ENCODE measurements at places on chromosomes 11 and 22. TPM values are rescaled to one million over a fixed set of nuclear protein-coding genes. Genes with fewer than 3 reads are reported as not detected.
A peak's percentile ranks its signal among the peaks of the same experiment; 100 is the strongest.

DNA sequence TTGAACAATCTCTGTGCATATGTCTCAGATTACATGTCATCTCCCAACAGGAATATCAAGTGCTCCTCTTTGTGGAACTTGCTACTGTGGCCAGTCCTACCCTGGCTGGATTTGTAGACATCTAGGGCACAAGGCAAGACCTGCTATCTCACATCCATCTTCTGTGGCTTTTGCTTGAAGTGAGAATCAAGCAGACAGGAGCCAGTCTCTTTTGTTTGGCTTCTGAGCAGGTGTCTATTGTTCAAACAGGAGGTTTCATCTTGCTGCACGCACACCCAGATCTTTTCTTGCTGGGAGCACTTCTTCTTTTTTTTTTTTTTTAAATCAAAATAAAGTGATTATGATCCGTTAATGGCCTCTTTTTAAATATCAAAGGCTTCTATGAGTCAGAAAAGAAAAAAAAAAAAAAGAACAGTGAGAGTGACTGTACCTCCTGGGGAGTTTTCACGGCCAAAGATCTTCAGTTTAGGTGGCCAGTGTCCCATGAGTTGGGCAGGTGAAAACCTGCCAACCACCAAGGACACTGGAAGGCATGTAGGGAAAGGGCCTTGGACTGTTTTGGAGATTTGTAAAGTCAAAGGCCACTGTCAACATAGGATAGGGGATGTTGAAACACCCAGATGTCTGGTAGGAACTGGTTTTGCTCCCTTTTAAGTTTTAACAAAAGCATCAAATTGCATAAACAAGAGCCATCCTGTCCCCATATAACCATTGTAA, 78.1 kb downstream of the CD44 start:
- H3K4me3 ChIP-seq, result no peak overlapping the region
- no peaks in the 10 kb centered on the region for H3K27me3 ChIP-seq
- no peak overlapping the region for H3K27ac ChIP-seq
- H3K4me1 ChIP-seq, result peaks cover 2% of the 10 kb centered on the region

- H3K27ac ChIP-seq, result peak overlapping the region; percentile 2
- peaks cover 29% of the 10 kb centered on the region for H3K4me1 ChIP-seq
- H3K36me3 ChIP-seq, result no peaks in the 10 kb centered on the region
- no peak overlapping the region for H3K4me3 ChIP-seq
- no peaks in the 10 kb centered on the region for H3K27me3 ChIP-seq
- no peak for DNase-seq
Measured at GRCh38 chr11:75553889-75554257, 8.2 kb upstream of the SERPINH1 start.

GRCh38 chr11:129819237-129819636, 3.6 kb downstream of the TMEM45B start:
- no peaks in the 10 kb centered on the region for H3K36me3 ChIP-seq
- H3K27ac ChIP-seq, result no peak overlapping the region
- H3K4me1 ChIP-seq, result no peaks in the 10 kb centered on the region
- H3K4me3 ChIP-seq, result no peak overlapping the region
- peaks cover 17% of the 10 kb centered on the region for H3K27me3 ChIP-seq
- DNase-seq, result no peak

- no peaks in the 10 kb centered on the region for H3K27me3 ChIP-seq
- DNase-seq, result no peak
- H3K4me3 ChIP-seq, result no peak overlapping the region
- H3K4me1 ChIP-seq, result no peaks in the 10 kb centered on the region
- no peaks in the 10 kb centered on the region for H3K36me3 ChIP-seq
Measured at GRCh38 chr22:49261616-49262015, 566.1 kb downstream of the BRD1 start.

DNA sequence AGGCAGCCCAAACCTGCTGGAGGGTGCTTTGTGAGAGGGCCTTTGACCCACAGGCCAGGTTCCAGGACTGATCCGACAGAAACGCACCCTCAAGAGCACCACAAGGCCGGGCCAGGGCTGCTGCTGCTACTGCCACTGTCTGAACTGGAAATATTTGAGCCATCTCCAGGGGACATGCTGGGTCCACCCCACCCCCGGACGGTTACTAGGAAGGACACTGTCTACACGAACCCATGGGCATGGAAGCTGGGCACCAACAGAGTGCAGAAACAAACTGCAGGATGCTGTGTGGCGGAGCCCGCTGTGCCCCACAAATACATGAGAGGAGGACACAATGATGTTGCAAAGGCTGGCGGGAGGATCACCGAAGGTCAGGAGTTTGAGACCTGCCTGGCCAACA, 283.7 kb downstream of the CTTN start:
- no peaks in the 10 kb centered on the region for H3K4me1 ChIP-seq
- no peaks in the 10 kb centered on the region for H3K27me3 ChIP-seq
- no peak for DNase-seq

GRCh38 chr22:35842954-35843353, 125.3 kb downstream of the APOL5 start:
- no peaks in the 10 kb centered on the region for H3K36me3 ChIP-seq
- H3K4me1 ChIP-seq, result peaks cover 11% of the 10 kb centered on the region
- H3K27ac ChIP-seq, result peak overlapping the region; percentile 33
- no peaks in the 10 kb centered on the region for H3K27me3 ChIP-seq
- H3K4me3 ChIP-seq, result no peak overlapping the region

GRCh38 chr22:37932821-37933578, 20.4 kb downstream of the C22orf23 start:
- peak overlapping the region; percentile 46 for H3K27ac ChIP-seq
- no peak overlapping the region for H3K4me3 ChIP-seq
- peaks cover 21% of the 10 kb centered on the region for H3K4me1 ChIP-seq
- peaks cover 36% of the 10 kb centered on the region for H3K36me3 ChIP-seq

- no peaks in the 10 kb centered on the region for H3K36me3 ChIP-seq
- no peaks in the 10 kb centered on the region for H3K4me1 ChIP-seq
- H3K27ac ChIP-seq, result no peak overlapping the region
- H3K4me3 ChIP-seq, result no peak overlapping the region
- DNase-seq, result no peak
- no peaks in the 10 kb centered on the region for H3K27me3 ChIP-seq
Measured at GRCh38 chr11:66815646-66816045, 27.6 kb upstream of the RCE1 start.

Gene TTC36
- 0.95 TPM for total RNA-seq

Gene ISX
- not detected for total RNA-seq

Measured in lung (tissue), 17 donors.